ENCODE measurements at places on chromosomes 2 and 18. TPM values are rescaled to one million over a fixed set of nuclear protein-coding genes. Genes with fewer than 3 reads are reported as not detected.

GRCh38 chr2:152410165-152410597 is 75.2 kb downstream of the FMNL2 start:
- no peak for DNase-seq

DNA sequence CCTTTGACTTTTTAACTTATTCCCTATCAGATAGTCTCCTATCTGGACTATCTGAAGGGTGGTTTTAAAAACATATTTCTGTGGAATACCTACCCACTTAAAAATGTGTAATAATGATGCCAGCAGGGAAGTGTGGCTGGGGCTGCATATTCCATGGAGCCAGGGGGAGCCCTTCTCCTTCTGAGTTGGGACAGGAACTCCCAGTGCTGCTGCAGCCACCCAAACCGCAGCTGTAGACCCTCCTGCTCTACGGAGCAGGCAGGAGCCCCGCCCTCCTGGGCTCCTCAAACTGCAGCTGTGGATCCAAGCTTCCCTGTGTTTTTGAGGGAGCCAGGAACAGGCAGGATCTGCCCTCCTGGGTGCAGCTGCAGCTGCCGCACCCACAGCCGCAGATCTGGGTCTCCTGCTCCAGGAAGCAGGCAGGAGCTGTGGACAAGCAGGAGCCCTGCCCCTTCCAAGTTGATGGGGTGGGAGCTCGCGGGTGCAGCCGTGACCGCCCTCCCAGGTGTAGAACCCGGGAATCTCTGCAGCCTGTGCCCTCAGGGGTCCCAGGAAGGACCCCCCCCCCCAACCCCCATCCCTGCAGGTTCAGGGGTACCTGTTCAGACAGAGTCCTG is 57.8 kb downstream of the PDK1 start:
- DNase-seq, result no peak

DNA sequence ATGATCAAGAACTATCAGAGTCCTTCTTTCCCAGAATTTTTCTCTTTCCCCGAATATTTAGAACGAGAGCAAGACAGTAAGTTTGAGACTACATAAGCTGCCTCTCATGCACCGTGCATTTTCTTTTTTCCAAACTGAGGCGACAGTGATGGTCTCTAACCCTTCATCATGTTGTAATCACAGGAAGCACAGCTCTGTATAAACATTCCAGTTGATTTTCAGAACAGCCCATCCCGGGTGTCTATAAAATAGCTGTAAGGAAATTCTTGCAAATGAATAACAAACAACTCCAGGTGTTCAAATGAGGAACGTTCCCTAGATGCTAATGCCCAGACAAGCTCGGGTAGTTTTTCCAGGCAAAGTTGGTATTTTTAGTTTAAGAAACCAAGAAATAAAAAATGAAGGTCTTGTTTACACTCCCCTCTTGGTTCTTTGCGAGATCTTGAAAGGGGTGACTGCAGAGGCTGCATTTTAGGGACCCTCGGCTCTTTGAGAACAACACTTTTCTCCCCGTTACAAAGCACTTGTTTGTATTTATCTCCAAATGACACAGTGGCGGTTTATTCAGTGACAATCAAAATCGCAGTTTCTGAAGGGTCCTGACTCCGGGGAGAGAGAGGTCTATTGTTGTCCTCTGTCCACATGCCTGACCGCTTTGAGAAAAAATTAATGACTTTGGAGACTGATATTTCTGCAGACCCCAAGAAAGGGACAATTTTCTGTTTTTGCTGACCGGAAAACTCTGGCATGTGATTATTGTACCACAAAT is 101.1 kb upstream of the NCK2 start:
- no peak for DNase-seq

DNA sequence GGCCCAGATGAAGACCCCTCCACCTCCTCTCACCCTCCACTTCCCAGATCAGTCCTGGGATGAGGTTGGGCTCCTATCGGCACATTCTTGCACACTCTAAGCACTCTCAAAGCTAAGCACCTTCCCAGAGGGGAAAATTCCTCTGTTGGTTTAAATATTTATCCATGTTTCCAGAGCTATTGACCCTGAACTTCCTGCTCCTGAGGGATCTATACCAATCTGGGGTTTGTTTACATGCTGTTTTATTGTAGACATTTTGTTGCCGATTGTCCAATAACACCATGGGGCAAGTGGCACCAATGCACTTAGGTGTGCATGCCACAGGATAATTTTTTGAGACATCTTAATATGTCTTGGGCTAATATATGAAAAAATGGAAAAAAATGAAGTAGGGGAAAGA is 476.2 kb downstream of the SLC4A3 start:
- no peak for DNase-seq

DNA sequence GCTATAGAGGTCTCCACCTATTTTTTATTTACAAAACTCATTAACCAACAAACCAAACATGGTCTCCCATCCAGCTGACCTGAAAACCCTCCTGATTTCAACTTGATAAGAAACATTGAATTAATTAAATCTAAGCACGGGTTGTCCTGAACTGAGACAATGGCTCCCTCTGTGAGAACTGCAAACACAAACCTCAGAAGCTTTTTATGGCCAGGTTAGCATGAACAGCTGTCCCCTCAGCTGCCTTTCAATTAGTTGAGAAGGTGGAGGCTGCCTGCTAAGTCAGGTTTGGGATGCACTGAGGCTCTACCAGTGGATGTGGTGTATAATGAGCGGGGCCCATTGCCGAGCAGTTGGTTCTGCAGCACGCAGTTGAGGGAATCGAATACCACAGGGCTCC is 258.5 kb upstream of the DDX18 start:
- DNase-seq, result no peak

Gene PPP1CB
- polyA plus RNA-seq, result 178 TPM

GRCh38 chr2:224271617-224272236 is 130.2 kb downstream of the FAM124B start:
- no peak for DNase-seq

GRCh38 chr2:55090702-55091101 is 40.5 kb upstream of the RTN4 start:
- DNase-seq, result no peak

- peak; percentile 69 for DNase-seq
These were observed 2.1 kb downstream of the KLHL14 start for GRCh38 chr18:32770666-32771168.

DNA sequence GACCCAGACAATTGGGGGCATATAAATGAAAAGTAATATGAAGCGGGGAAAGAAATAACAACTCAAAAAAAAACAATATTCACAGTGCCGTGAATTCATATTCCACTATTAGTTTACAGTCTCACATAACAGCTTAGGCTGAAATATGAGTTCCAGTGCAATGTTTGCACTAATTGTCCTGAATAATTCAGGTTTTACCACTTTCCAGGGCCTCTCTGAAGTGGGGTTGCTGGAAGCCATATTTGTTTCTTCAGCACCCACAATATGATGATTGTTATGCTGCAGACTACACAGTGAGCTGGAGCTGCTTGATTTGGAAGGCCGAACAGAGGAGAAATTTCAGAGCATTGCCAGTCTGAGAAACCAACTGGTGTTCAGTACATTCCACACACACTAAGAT is 894.5 kb upstream of the ACVR2A start:
- no peak for DNase-seq

DNA sequence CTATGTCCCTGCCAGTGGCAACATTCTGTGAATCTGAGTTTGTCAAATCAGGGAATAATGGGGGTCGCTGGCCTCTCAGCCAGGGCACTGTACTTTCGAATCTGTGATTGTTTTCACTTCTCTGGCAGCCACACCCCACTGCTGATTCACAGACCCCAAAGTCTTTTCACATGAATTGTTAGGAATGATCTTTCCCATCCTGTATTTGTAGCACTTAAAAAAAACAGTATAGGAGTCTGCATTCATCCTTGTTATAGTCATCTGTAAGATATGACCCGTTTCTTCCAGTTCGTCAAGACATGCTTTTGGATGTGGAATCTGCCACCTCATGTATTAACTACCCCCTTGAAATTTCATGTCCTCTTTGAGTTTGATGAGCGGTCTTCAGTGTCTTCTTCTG is 928 bp downstream of the NAGK start:
- no peak for DNase-seq

GRCh38 chr2:54555318-54555837 is 99.3 kb downstream of the SPTBN1 start:
- DNase-seq, result no peak

DNA sequence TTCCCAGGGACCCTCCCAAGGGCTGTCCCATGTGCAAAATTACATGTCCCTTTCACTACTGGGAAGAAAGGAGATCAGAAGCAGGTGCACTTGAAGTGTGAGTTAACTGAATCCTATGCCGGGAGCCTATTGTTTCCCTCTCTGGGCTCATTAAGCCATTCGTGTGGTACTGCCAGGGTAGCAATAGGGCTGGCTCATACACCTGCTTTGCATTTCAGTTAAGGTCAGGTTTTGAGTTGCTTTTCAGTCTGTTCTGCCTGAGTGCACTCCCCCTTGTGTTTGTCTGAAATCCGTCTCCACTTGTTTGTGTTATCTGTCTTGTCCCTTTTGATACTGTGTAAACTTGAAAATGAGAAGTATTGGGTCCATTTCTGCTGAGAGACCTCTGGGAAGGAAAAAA is 1232.6 kb upstream of the NRXN1 start:
- no peak for DNase-seq

DNA sequence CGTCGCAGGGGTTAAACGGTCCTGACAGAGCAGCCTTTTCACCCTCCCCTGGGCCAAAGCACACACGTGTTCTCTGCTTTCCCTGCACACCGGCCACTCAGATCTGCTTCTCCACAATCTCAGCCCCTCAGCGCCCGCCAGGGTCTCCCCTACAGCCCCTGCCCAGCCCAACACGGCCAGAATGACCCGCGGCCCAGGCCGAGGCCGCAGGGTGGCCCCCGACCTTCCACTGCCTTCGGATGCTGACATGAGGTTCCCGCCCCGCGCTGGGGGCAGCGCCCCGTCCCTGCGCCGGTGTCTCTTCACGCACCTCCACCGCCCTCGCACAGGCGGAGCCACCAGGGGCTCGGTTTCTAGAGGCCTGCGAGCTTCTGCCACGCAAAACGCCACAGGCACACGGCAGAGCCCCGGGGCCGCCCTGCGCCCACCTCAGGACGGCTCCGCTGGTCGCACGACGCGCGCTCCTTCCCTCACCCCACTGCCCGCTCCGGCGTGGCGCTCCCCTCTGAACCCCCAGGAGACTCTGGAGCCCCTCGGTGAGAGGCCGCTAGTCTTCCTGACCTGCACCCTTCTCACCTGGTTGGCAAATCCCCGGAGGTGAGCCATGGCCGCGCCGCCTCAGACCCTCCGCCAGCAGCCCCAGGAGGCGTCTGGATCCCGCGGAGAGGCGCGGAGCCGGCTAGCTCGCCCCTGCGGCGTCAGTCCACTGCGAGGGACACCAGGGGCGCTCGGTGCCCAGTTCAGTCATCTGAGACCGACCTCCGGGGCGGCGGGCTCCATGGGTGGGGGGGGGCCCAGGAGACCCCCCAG is 749 bp downstream of the STK25 start:
- DNase-seq, result peak; percentile 43

GRCh38 chr2:8009010-8009597 is 672.8 kb upstream of the ID2 start:
- DNase-seq, result no peak

Gene DSC3
- polyA plus RNA-seq, result 0.18 TPM

Gene ABCB11
- 0.16 TPM for polyA plus RNA-seq

Gene WNT6
- not detected for polyA plus RNA-seq

DNA sequence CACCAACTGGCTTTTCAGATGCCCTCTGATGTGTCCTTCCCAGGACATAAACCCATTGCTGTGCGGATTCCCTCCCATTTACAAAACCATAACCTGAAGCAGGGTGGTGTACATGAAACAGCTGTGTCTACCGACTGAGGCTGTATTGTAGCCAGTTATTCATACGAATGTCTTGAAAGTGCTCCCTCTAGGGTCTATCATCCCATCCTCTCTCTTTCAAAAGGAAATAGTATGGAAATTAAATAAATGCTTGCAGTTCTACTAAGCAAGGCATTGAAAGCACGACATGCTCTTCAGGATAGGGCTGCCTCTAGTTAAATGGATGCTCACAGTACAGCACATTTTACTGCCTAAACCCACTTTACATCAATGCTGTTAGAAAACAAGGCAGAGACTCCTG is 112.2 kb upstream of the PXDN start:
- DNase-seq, result no peak

GRCh38 chr18:69209761-69210160 is 190.9 kb upstream of the DOK6 start:
- no peak for DNase-seq

DNA sequence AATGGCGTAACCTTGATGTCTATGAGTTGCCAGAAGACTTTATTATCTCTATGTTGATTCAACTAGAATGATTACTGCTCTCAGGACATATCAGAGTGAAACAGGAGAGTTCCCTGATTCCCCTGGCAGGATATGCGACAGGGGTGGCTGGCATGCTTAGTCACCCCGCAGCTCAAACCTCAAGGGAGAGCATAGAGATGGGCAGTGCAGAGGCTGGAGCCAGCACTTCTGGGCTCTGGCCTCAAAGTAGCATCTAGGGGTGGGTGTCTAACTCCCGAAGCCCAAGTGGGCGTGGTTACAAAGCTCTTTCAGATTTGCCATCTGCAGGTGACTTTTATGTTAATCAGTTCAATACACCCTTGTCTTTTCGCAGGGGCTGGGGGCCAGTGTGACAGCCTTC is 391.6 kb downstream of the ADCYAP1 start:
- no peak for DNase-seq
